ENCODE measurements at places on chromosomes 3 and 15.

- no peak for DNase-seq
Observed at GRCh38 chr3:66404903-66405700, 95.7 kb downstream of the LRIG1 start.

GRCh38 chr3:83093222-83093572 is 1331.8 kb upstream of the GBE1 start:
- DNase-seq, result no peak

DNA sequence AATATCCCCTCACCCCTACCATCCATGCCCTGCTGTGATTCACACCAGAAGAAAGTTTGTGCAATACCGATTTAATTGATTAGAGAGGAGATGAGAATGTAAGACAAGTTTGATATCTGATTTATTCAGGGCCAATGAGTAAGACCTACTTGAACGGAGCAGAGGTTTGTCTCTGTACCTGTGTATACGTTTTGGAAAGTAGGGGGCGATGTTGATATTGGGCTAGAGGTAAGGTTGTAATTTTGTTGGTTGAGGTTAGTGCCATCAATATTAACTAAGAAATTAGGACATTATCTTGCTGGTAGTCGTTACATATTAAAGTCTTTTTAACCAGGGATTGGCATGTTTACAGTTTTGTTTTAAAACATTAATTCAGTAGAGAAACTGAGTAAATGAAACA is 20.5 kb downstream of the EAF2 start:
- DNase-seq, result no peak

DNA sequence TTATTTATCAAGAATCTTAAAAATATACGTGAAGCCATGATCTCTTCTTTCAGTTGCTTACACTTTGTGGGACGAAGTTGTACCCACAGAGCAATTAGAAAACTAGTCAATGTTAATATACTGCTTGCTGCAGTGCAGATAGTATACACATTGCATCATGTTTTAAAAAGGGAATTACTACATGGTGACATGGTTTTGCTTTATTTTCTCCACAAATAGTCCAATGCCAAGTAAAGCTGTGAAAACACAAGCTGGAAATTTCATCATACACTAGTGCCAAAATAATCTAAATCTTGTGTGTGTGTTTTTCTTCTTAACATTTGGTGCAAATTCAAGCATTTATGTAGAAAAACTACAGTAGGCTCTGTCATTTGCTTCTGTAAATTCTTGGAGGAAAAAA is 233.0 kb downstream of the EPHA3 start:
- DNase-seq, result no peak

DNA sequence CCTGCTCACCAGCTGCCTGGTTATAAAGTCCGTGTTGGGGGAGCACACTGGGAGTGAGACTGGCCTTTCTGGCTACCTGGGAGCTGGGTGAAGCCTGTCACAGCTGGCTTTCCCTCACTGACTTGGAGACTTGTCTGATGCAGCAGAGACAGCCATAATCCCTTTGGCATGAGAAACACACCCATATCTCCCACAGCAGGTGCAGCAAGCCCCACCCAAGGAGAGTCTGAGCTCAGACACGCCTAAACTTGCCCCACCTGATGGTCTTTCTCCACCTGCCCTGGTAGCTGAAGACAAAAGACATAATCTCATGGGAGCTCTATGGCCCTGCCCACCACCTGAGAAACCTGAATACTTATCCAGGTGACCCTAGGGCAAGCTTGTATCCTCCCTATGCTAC is 54.8 kb downstream of the NMD3 start:
- no peak for DNase-seq

DNA sequence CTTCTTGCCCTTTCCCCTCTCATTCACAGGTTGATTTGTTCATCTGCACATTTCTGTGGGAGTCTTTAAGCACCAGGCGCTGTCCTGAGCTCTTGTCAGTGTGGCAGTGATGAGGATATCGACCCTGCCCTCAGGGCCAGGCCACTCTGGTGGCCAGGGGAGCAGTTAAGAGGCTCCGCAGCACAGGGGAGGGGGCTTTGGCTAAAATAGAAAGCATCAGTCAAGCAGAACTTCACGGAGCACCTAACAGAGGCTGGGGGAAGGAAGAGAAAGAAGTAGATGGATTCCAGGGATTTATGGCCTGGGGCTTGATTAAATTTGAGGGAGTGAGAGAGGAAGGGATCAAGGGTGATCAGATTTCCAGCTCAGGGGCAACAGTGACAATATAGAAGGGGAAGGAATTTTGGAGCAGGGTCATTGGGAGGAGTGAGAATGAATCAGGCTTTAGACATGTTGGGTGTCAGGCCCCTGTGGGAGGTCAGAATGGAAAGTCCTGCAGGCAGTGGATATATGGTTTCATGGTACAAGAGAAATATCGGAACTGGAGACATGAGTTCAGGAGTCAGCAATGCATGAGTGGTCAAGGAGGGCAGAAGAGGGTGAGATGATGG is 73.0 kb upstream of the GLCE start:
- DNase-seq, result no peak

DNA sequence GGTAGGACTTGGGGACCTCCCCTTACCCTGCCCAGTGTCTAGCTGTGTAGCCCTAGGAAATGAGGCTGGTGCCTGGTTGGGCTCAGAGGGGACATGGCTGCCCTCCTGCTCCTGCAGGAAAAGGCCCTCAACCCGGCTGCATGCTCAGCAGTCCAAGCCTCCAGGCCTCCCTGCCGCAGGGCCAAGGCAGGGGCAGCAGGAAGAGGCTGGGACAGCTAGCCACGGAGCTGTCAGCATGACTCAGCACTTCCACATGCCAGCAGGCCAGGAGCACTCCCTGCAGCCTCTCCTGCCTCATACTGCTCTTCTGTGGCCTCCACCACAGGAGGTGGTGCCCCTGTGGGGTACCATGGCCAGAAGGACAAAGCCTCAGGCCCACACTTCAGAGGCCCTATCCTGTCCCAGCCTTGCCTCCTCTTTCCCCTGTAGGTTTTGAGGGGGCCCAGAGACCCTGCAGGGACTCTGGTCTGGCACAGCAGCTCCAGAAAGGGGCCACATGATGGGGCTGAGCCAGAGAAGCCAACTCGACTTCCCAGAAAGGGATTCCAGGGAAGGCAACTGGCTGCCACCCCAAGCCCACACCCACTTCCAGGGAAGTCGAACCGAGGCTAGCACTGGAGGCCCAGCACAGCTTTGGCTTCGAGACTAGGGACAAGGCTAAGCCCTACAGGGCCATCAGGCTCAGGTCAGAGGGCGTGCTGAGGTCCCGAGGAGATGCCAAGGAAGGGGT is 19.5 kb downstream of the TKT start:
- no peak for DNase-seq

DNA sequence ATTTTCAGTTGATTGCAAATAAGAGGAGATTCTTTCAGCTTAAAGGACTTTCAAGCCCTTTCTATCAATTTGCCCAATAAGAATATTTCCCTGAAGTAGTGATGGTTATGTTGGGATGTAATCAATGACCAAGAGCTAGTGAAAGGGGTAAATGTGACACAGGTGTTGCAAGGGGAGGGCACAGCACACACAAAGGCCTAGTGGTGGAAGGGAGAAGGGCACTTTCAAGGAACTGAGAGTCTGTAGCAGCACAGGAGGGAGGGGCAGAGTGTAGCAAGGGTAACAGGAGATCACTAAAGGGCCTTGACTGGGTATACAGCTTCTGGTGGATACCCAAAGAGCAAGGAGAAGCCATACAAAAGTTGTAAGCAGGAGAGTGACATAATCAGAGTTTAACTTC is 217.8 kb upstream of the ARHGEF26 start:
- DNase-seq, result no peak

DNA sequence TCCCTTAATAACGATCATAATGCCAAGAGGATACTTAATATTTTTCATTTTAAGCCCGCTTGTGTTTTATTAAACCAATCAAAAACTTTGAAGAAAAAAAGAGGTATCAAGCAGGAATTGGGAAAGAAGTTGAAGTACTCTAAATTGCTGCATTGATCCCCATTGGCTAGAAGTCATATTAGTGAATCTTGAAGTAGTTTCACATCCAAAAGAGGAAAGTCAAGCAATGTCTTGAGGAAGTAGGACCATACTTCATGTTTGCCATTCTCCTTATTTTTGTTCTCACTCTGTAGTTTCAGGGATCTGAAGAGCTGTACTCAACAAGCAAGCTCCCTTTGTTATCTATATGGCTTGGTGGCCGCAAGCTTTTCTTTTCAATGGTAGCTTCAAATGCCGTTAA is 2.2 kb downstream of the SCAANT1 start:
- no peak for DNase-seq

GRCh38 chr3:195466251-195466650 is 23.4 kb upstream of the ACAP2 start:
- no peak for DNase-seq

GRCh38 chr15:47796830-47797229 is 79.5 kb downstream of the SEMA6D start:
- DNase-seq, result no peak

DNA sequence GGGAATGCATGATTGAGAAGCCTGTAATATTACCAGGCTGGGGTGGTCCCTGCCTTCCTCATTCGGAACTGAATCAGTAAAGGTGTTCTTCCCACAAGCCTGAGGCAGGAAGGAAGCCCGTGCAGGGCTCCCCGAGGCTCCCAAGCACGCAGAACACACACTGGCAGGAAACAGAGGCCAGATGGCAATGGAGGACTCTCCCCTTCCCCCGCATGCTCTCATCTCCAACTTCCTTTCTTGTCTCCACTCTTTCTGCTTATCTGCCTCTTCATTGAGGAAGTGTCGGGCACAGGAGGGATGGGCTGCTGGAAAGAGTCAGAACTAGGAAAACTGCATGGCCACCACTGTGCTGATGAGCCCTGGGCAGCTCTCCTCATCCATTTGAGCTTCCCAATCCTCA is 123.5 kb downstream of the NUP210 start:
- DNase-seq, result no peak

- DNase-seq, result no peak
Observed at GRCh38 chr15:99149366-99149765, 44.5 kb downstream of the SYNM start.

DNA sequence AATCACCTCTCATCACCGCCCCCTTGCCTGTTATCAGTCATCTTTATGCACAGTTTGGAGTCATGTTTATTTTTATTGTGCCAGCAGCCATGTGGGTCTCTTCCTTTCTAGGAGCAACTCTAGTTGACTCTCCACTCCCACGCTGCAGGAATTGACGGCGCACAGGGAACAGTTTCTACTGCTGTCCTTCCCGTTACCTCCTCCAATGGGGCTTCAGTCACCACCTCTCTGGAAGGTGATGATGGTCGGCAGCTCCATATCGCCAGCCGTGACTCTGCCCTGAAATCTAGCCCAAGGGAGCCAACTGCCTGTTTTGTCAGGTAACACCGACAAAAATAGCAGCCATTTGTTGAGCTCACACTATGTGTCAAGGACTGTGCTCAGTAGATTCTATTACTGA is 35.6 kb upstream of the FAM107A start:
- DNase-seq, result no peak

GRCh38 chr3:171778493-171778892 is 31.8 kb downstream of the PLD1 start:
- DNase-seq, result no peak

DNA sequence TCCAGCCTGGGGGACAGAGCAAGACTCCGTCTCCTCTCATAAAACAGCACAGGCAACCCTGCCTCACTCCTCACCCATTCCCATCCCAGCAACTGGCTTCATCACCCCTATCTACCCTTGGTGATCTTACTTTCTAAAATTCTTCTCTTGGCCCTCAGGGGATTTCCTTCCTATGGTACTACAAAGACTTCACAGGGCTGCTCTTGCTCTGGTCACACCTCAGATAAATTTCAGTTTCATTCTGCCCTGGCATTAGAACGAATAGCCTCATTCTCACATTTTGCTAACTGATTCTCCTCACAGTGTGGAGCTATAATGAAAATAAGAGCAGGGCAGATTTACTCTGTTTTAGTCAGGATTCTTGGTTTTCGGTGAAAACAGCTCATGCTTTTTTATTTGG is 22.1 kb upstream of the CRBN start:
- peak; percentile 10 for DNase-seq

GRCh38 chr15:100175406-100176114 is 166.2 kb downstream of the ADAMTS17 start:
- no peak for DNase-seq

GRCh38 chr15:68232449-68232848 is 2.9 kb upstream of the CLN6 start:
- DNase-seq, result no peak

GRCh38 chr3:6062261-6063187 is 798.4 kb upstream of the GRM7 start:
- no peak for DNase-seq

DNA sequence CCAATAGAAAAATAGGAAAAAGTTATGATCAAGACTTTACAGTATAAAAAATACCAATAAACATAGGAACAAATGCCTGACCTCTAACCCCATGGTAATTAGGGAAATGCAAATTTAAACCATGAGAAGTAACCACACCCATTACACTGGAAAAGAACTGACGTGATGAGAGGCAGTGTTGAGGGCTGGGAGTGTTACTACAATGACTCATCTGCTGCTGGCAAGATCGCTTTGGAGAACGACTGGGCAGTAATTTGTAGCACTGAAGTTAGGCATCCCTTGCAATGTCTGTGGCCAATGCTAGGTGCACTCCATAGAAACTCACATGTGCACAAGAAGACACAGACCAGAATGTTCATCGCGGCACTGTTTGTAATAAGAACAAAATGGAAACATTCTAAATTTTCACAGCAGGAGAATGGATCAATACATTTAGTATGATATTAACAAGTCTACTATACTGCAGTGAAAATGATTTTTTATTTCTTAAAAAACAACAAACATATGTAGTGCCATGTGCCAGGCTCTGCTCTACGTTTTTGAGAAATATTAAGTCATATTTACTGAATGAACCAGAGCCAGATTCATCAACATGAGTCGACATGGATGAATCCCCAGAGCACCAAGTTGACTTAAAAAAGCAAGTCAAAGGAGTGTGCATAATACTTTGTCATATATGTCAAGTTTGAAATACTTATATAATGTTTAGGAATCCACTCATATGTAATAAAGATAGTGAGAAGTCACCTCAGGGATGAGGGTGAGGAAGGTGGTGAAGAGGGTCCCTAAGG is 37.6 kb upstream of the EPHB3 start:
- no peak for DNase-seq

- no peak for DNase-seq
Observed at GRCh38 chr15:95365511-95366107, 964.9 kb upstream of the NR2F2 start.

GRCh38 chr3:58183221-58183620 is 27.6 kb downstream of the DNASE1L3 start:
- DNase-seq, result no peak

DNA sequence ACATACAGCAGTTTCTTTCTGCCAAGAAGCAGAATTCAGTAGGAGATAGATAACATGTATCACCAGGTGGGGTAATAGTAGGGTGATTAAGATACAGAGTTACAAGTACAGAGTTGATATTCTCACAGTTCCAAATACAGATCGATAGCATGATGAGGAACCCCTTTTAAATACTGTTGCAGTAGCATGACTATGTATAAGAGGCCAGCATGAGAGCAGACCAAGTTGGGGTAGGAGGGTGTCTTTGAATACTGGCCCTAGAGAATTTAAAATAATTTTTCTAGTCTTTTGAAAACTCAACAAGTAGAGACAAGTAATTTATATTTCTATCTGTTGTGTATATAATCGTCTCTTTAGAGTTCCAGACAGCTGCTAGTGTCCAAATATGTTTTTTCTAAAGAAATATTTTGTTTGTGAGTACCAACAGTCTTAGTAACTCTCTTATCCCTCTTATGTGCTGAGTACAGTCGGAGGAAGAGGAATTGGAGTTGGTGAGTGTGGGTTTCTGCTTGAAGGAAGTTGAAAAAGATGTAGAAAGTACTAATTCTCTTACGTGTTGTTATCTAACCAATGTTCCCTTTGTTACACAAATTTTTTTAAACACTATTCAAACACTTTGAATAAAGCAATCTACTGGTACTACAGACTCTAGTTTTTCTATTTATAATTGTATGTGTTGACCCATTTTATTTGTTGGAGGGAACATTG is 30.2 kb downstream of the LYSMD4 start:
- DNase-seq, result no peak

All from GM13977 (cell line).